G401 (cell line): ENCODE measurements at places on chromosomes 6 and 20.
A peak's percentile ranks its signal among the peaks of the same experiment; 100 is the strongest.

GRCh38 chr20:44584162-44584561 lies 1.8 kb downstream of the PKIG start:
- DNase-seq = peak; percentile 17

DNA sequence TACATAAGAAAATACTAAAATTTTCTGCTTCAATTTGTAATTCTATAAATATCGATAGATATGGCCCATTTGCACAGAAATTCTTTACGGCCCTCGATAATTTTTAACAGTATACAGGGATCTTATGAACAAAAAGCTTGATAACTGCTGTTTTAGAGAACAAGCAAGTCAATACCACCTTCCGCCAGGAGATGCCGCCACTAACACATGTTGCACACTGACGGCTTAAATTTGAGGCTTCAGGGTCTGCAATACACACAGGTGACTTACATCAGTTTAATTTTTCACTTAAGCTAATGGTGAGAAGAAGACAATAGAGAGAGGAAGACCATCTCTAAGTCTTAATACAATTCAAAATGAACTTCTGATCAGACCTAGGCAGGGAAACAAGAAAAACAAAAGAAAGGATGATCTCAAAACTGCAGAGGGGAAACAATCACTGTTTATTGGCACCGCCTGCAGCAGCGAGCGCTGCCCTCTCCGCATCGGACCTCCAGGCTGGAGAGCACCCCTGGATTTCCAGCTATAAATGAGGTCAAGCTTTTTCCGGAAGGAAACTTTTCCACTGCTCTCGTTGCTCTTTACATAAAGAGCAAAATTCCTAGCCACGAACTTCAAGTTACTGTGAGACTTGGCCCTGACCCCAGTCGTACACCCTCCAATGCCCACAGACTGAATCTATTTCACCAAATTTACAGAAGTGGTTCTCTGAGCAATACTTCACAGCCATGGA lies 53.9 kb downstream of the OTOR start:
- peak; percentile 78 for DNase-seq

DNA sequence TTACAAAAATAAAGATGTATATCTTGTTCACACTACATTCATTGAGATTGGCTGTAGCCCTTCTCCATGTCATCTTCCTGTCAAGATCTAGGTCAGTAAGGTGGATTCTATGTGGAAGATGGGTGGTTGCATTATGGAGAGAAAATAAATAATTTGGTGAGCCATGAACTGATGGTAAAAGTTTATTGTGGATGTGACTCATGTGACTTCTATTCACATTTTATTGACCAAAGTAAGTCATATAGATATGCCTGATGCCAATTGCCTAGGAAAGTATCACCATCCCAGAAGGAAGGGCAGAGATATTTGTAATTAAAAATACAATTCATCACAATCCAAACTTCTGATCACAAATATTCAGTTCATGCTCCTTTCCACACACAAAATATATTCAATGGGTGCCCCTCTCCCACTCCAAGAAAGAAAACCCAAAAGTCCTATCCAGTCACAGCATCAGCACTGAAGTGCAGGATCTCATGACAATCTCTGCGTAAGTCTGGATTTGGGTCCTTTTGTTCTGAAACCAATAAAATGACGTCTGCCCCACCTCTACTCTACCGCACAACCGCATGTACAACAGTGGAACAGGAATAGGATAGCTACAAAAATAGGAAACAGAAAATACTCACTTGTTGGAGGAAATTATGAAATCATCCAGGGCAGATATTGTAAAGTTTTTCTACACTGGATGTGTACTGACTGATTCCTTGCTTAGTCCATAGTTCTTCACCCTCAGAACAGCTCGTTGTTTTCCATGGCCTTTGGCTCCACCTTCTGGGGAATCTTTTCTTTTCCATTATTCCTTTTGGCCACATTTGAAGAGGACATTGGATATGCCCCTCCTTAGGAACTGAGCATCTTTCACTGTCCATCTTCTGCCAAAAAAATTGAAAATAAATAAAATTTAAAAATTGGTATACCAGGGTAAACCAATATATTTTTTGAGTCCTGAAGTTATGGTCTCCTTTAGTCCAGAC lies 16.1 kb upstream of the SLC17A3 start:
- DNase-seq = peak; percentile 72

DNA sequence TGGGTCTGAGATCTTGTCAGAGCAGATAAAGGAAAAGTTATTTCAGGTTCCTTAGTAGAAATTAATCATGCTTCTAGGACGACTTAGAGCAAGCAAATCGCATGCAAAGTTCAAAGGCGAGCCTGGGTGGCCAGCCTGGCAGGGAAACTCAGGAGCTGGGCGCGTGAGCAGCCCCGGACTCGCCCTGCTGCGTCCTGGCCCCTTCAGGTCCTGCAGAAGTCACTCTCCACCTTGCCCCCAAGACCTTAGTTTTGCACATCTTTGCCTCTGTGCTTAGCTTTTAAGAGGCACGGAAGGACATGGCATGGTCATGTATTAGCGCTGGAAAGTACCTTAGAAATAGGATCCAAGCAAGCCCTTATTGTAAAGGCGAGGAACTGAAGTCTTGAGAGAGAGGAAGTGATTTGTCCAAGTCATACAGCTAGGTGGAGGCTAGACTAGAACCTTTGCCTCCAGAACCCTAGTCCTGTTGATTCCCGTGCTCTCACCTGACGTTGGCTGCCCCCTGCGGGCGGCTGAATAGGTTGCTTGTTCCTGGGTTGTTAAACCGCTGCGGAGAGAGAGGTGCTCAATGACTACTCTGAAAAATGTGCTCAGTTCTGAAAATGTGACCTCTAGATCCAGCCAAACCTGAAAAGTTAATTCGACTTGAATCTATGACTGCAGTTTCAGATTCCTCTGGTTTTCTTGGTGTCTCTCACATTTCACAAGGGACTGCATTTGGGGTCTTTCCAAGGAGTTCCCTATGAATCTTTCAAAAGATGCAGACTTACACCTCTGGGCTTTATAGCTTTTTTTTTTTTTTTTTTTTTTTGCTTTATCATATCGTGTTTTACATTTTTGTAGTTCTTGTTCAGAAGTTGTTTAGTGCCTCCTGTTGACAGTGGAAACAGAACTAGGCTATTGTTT lies 2.7 kb downstream of the MYB start:
- peak; percentile 22 for DNase-seq

DNA sequence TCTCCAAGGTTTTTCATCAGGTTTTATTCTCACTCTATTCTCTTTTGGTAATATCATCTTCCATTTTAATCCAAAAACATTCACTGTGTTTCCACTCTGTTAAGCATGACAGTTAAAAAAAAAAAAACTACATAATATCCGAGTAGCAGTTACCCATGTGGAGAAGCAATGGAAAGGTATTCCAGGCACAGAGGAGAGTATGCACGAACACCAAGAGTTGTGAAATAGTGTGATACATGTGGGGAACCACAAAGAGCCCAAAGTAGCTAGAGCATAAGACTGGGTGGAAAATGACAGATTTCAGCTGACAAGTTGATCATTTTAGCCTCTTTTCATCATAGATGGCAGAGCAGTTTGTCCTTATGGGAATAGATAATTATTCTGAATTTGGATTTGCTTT lies 19.9 kb upstream of the FBXL4 start:
- DNase-seq = no peak
